NCI-H1048 (cell line): ENCODE measurements at places on chromosomes 13 and 19.

- no peak for DNase-seq
These were observed 127.5 kb downstream of the FREM2 start for GRCh38 chr13:38814331-38814730.

GRCh38 chr13:98517576-98518310, 59.2 kb downstream of the STK24 start:
- no peak for DNase-seq

DNA sequence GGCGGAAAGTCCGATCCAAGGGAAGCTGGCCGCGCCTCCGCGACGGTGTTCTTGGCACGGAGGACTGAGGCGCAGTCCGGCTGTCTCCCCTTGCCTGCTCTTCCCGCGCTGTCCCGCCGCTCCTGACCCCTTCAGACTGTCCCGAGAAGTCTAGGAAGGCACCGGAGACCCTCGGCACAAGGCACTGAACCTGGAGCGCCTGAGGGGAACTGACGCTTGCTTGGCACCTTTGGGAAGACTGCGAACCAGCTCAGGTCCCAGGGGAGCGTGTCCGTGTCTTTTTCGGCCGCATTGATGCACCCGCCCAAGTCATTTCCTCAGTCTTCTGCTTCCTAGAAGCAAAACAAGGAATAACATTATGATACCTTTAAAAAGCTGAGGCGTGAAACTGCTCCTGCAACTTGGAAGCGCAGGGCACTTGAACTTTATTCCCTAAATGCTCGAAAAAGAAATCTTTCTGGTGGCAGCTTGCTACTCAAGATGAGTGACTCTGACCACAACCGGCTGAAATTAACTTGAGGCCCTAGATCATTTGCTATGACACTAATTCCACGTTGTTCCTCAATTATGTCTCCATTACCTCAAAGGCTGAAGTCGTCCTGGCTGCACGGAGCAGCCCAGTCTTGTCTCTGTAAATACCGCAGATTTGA, 735 bp upstream of the FLT1 start:
- DNase-seq, result no peak

DNA sequence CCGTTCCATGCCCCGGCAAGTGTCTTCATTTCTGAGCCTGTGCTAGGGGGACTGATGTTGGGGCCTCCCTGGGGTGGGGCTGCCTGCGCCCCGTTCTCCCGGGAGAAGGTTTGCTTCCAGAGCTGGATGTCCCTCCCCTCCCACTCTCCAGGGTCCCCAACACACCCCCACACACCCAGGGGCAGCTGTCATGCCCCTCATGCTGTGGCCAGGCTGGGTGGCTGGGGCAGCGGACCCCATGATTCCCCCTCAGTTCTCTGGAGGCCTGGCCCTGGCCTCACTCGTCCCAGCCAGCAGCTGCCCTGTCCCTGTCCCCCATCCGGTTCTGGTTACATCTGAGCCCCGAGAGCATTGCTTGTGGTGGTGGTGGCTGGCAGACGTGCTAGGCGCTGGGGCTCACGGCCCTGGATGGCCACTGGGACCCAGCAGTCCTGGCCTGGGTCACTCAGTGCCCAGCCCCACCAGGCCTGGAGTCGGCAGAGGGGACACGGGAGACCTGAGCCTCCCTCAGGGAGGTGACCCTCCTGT, 184.8 kb downstream of the KDM4B start:
- no peak for DNase-seq

GRCh38 chr19:53771144-53771543, 53.0 kb downstream of the NLRP12 start:
- DNase-seq, result no peak

DNA sequence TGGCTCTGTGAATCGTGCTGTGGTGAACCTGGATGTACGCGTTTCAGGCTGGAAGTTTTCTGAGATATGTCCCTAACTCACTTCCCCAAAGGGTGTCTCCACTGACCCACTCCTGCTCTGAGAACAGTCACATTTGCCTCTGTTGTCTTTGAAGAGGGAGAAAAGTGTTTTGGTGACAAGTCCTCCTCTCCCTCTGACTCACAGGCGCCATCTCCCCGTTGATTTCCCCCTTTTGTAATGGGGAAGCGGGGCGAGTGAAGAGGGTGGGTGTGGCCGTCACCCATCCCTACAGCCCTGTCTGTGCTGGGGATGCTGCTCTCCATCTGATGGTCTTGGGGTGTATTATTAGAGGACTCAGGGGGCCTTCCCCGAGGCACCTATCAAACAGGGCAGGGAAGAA, 9.6 kb downstream of the APC2 start:
- no peak for DNase-seq

- no peak for DNase-seq
These were observed 12.3 kb upstream of the CADM4 start for GRCh38 chr19:43651758-43652545.

GRCh38 chr13:39132286-39133230, 94.3 kb downstream of the NHLRC3 start:
- no peak for DNase-seq

- DNase-seq, result no peak
These were observed 192.6 kb downstream of the PCDH17 start for GRCh38 chr13:57824121-57824520.

- no peak for DNase-seq
These were observed 63.6 kb downstream of the ZNF44 start for GRCh38 chr19:12230751-12231733.

DNA sequence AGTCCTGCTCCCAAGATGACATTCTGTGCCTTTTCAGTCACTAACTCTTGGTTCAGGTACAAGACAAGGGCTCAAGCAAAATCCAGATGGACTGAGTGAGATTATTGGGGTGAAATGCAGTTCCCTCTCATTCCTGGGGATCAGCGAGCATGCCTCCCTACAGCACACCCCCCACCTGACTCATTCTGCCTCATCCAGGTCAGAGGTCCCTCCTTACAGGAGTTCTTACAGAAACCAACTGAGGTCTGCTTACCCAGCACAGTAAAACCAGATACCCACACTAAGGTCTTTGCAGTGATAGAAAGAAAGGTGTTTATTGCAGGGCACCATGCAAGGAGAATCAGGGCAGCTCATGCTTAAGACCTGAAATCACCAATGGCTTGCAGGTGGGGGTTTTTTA, 21.6 kb upstream of the MRI1 start:
- DNase-seq, result no peak

DNA sequence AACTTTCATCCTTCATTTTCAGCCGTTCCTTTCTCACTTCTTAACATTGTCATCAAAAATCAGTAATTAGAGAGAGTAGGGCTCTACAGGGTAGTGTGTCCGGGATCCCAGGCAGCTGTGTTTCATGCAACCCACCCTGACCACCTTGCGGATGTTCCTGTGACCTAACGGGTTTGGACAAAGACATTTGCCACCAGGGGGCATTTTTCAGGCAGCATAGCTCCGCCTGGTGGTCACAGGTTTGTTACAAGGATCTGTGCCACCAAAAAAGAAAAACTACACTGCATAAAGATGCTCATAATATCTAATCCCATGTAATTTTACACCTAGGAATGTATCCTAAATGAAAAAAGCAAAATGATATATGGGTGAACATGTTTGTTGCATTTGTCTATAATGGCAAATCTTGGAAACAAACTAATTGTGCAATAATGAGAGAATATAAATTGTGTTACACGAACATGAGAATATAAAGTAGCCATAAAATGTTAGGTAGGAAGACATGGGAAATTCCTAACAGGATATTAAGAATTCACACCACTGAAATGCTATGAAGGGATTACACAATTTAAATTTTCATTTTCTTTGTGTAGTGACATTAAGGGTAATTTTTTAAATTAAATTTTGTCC, 123.0 kb downstream of the SLC7A1 start:
- DNase-seq, result no peak

DNA sequence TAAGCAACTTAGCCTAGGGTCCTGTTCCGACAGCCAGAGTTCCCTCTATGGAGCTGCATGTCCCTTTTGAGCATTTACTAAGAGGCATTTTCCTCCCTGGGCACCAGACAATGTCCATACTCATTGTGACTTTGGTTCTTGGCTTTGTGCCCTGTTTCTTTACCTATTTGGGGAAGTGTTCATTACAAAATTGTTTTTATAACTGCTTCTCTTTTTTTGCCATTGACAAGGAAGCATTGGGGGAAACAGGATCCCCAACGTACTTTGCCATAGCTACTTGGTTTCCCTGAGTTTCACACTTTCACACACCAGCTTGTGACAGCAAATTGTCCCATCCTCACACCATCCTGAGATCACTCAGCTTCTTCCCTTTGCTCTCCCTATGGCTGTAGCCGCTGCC, 81.1 kb upstream of the SIAH3 start:
- no peak for DNase-seq

GRCh38 chr13:95677564-95678266, 776 bp downstream of the DNAJC3 start:
- DNase-seq, result no peak
